Fibroblast of skin of scalp (primary cell): ENCODE measurements at places on chromosomes 11 and 22.

DNA sequence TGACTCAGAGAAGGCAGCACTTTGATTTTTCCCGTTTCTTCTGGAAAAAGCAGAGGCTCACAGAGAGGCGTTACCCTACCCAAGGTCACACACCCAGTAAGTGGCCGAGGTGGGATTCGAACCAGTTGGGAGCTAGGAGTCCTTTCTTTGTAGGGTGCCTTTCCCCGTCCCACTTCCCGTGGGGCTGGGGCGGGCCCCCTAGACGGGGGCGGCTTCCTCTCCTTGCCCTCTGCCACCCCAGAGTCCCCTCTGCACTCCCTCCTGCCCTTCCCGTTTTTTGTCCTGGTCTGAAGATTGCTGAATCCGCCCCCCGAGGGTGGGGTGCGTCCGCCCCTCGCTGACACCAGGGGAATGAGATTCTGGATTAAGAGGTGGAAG, 747 bp downstream of the TPCN2 start:
- no peak for DNase-seq

DNA sequence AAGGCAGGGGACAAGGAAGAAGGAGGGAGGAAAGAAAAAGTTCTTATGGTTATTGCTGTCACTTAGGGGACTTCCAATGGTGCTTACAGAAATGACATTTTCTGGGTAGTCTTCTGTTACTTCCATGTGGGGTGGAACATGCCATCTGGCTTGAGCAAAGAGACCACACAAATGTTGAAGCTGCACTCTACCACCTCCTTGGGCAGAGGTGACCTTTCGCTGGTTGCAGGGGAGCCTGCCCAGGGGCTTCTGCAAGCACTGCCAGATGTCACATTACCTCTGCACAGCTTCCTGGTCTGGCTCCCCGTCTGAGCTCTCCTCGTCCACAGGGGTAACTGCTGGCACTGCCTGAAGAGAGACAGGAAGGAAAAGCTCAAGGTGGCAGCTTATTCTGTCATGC, 32.6 kb upstream of the APOA1 start:
- no peak for DNase-seq

- DNase-seq: no peak
These were observed 24.3 kb downstream of the OSBP2 start for GRCh38 chr22:30718938-30719337.

- peak; percentile 14 for DNase-seq
These were observed 99.5 kb downstream of the ZNF280B start for GRCh38 chr22:22408731-22409696.

- no peak for DNase-seq
These were observed 15.4 kb upstream of the TMPRSS13 start for GRCh38 chr11:117944554-117944953.

GRCh38 chr11:27720277-27720830, 20.1 kb upstream of the BDNF start:
- DNase-seq: peak; percentile 66

DNA sequence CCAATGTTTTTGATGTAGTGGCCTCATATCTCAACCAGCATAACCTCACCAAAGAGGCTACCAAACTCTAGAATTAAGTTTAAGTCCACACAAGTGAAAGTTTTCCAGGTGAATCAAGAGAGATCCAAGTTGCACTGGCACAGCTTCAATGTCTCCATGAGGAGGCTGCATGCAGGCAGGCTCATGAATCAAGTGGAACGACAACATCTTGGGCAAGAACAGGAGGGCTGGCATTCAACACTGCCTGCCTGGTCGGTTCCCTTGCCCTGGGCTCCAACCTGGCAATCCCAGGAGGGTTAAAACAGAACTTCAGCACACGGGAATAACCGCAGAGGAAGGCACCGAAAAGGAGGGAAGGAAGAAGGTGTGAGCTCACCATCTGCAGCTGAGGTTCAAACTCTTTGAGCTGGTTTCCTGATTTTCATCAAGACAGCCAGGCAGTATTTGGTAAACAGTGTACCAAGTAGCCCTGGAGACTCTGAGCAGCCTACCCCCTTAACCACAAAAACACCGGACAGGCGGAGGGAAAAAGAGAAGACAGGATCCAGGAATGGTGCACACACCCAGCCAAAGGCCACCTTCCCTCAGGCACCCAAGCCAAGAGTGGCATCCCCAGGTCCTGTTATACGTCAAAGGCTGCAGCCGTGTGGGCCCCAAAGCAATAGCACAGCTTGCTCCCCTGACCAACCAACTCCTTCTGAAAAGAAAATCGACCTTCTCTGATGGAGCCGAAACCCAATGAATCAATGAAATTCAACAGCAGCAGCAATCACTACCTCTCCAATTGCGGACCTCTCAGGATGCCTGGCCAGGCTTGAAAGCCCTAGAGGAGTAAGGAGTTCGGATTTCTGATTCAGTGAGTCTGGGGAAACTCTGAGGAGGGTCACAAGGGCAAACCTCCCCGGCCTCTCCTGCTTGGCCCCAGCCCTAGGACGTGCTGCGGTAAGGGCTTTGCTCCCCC, 1.3 kb downstream of the PACSIN2 start:
- no peak for DNase-seq

DNA sequence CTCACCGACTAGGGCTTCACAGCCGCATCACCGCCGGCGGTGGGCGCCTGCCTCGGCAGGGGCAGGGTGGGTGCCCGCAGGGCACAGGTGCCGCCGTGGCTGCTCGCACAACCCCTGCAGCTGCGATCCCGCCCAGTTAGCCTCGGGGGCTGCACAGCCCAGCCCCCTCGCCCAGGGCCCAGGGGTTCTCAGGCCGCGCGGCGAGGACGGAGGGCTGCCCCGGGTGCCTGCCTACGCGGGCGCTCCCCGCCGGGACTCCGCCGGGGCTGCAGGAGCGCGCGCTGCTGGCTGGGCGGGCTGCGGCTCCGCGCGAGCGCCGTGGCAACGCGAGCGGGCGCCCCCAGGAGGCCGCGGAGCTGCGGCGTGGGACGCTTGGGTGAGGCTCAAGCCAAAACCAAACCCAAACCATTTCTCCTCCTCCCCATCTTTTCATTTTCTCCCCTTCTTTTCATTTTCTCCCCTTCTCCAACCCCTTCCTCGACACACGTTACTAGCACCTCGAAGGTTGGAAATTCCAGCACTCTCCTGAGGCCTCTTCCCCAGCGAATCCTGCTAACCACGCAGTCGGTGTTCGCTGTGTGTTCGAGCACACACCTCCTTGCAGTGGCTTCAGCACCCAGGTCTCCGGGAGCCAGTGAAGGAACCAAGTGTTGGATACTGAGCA, at the start of gene MICAL3:
MICAL3 (minus strand) TSS at position 286 of the 664 bp plus-strand sequence. CDS start 117,749 bp downstream, outside the sequence.
- DNase-seq: peak; percentile 73

GRCh38 chr11:130721736-130722135, 194.5 kb downstream of the SNX19 start:
- peak; percentile 44 for DNase-seq

DNA sequence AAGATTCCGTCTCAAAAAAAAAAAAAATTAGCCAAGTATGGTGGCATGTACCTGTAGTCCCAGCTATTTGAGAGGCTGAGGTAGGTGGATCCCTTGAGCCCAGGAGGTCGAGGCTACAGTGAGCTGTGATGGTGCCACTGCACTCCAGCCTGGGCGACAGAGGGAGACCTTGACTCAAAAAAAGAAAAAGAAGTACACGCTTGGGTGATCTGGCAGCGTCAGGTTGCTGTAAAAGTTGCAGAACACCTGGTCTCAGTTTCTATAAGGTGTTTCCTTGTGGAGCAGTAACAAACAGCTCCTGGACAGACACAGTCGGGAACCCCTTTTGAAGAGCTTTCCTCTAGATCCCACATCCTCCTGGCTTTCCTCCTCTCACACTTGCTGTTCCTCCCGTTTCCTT, 45.8 kb downstream of the SCGB1A1 start:
- DNase-seq: no peak

DNA sequence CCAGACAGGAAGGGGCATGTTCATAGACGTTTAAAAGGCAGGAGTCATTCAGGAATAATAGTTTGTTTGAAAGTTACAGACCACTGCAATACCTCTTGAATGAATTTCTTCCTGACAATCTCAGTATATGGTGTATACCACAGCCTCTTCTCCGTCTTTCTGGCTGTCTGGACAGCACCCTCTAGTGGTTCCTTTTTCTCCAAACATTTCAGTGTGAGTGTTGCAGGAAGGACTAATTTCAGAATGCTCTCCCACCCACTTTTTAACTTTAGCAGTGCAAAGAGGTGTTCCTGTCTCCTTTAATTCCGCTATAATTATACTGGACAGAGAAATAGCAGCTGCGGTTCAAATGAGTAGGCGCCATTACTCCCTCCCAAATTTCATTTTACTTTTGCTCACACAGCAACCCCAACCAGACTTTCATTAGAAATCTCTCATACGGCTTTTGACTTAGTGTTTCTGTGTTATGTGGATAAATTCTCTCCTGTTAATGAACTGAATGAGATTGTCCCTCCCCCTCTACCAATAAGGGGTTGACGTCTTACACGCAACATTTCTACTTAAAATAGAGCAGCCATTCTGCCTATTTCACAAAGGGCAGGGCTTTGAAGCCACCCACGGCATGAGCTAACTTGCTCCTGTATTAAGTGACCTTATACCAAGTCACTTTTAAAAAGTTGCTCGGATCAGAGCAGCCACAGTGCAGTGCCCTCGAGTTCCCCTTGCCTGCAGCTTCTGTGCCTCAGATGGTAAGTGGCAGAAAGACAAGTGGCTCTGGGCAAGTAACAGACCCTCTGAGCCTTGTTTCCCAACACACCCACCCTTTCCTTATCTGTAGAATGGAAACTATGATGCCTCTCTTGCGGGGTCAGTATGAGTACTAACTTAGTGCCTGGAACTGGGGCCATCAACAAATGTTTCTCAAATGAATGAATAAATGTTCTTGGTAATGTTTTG, 368.6 kb downstream of the OPCML start:
- peak; percentile 57 for DNase-seq

DNA sequence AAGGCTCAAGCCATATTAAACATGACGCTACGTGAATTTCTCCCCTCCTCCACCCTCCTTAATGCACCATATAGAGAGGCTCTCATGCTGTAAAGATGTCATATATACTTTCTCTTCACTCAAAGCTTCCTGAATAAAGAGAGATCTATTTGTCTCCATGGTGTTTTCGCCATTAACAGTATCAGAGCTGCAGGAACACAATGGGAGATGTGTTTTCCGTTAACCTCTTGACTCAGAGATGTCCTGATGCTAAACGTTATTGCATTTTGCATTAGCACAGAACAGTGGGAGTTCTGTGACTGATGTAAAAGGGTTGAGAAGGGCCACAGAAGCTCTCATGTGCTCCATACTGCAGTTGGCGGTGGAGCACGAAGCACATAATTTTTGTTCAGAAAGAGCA, 25.7 kb upstream of the BLID start:
- DNase-seq: no peak

DNA sequence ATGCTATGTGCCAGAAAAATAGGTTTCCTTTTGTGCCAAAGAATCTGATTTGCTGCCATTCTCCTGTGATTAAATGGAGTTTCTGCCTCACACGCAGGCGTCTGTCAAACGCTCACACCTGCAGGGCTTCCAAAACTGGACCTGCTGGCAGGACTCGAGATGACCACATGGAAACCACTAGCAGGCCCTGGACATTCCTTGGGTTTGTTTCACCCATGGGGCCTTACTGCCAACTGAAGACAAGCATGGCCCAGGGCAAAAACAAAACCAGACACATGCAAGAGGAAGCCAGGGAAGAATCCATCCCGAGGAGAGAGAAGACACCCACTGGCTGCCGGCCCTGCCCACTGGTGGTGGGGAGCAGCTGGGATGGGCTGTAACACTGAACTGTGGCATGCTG, 55.9 kb upstream of the MN1 start:
- DNase-seq: peak; percentile 61

- DNase-seq: no peak
These were observed 19.2 kb downstream of the FAM168A start for GRCh38 chr11:73578592-73579185.

DNA sequence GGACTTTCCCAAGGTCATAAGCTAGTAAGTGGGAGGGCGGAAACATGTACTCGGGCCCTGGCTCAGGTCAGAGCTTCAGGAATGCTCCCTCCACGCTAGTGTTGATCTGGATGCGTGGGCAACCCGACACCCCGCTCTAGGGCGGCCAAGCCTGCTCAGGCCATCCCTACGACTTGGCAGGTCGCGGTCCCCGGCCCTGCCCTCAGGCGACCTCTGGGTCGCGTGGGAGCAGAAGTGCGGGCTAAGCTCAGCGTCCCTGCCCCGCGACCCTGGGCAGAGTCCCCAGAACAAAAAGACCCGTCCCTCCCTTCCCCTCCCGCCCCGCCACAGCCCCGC, 781 bp upstream of the TEF start:
- DNase-seq: peak; percentile 65

DNA sequence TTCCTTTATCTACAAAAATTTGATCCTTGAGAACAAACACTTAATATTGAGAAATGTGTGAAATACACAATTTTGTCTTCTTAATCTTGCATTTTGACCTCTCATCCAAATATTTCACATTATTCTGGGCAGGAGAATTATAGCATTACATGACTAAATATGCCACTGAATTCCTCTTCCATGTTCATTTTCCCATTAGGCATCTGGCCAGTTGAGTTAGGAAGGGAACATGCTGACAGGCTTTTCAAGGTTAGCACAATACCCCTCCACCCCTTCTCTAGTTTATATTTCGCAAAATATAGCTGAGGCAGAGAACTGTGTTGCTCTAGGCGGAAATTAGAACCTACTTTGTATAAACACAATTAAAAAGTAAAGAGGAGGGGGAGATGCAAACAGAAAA, 271.7 kb upstream of the ZC3H12C start:
- DNase-seq: peak; percentile 14

DNA sequence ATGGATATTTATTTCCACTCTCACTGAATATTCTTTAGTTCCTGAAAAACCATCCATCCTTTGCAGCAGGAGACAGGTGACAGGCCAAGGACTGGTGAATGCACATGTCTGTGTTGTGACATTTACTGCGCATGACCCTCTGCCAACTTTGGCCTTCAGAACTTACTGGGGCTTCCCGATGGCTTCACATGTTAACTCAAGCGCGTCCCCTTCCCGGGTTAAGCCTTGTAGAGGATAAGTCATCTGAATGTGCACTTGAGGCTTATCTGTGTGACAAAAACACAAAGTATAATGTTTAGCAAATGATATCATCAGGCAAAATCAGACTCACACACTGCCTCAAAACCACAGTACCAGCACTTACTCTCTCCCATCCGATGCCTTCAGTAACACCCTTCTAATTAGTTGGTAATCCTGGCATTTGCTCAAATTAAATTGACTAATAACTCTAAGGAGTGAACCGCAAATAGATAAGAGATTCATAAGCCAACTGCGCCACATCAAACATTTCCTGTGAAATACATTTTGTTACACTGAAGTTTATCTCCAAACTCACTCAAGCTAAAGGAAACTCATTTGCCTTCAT, 286.4 kb downstream of the CADM1 start:
- DNase-seq: no peak

DNA sequence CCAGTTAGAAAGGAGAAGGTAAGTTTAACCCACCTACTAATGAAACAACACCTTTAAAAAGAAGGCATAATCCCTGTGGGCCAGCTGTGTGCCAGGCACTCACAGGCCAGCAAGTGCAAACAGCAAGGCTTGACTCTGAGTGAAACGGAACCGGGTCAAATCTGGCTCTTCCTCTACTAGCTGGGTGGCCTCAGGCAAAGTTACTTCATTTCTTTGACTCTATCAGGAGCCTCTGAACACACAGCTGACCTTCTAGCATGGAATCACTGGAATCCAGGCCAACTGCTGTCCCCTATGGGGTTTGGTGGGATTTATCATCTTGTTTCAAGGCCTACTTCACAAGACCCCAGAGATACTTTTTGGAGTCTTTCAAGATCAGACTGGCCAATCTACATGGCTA, 3.3 kb downstream of the RAB38 start:
- no peak for DNase-seq
